Activated T-helper 1 cell treated with anti-CD3 and anti-CD28 coated beads, Interleukin-2, amount 50 U/mL, for 16 hours (primary cell): ENCODE measurements at places on chromosomes 1 and 21.

GRCh38 chr1:228032041-228032440 lies 25.2 kb downstream of the WNT3A start:
- no peak for DNase-seq

GRCh38 chr1:50343323-50343722 lies 79.9 kb downstream of the DMRTA2 start:
- DNase-seq, result no peak

DNA sequence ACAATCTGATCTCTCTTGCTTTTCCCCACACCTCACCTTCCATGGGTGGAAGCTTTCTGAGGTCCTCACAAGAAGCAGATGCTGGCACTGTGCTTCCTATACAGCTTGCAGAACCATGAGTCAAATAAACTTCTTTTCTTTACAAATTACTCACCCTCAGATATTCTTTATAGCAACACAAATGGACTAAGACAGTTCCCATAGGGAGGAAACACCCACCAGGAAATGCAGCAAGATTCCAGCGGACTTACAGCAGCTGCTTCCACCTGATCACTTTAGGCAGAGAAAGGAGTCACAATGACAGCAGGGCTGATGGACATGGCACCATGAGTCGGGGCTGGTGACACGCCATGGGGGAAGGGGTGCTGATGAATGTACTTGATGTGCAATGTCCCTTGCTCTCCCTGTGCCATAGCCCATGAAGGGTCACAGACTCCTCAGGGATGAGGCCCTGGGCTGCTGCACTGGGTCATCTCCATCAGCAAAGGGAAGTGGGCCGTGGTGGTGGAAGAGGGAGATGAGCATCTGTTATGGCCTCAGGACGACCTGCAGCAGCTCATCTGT lies 53.9 kb downstream of the PRSS38 start:
- no peak for DNase-seq

- DNase-seq, result no peak
Observed at GRCh38 chr1:226598455-226598849, 49.9 kb downstream of the STUM start.

GRCh38 chr1:57079454-57080157 lies 113.8 kb upstream of the C8B start:
- no peak for DNase-seq

DNA sequence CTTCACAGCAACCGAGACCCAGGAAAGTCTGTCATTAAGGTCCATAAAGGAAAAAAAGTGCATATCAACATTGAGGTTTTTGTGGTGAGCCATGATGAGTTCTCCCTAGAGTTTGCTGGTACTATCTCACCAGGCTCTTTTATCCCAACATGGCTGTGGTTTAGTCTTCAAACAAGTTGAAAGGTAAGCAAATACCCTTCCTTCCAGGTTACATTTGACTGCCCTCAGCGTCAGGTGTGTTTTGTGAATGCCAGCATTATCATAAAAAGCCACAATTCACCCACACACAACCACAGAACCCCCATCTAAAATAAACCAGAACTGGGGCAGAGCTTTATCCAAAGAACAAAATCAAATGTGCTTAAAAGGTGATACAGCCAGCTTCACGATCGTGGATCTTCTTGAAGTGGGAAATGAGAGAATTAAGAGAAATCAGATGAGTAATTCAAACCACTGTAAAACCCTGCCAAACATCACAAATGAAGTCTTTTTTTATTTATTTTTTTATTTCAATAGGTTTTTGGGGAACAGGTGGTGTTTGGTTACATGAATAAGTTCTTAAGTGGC lies 64.7 kb downstream of the SETD4 start:
- no peak for DNase-seq

- peak; percentile 22 for DNase-seq
Observed at GRCh38 chr1:84959294-84959693, 37.6 kb downstream of the MCOLN2 start.
